ENCODE measurements at places on chromosomes 1 and 21.

- no peak for DNase-seq
Measured at GRCh38 chr1:12595757-12596006, 22.3 kb downstream of the DHRS3 start.

DNA sequence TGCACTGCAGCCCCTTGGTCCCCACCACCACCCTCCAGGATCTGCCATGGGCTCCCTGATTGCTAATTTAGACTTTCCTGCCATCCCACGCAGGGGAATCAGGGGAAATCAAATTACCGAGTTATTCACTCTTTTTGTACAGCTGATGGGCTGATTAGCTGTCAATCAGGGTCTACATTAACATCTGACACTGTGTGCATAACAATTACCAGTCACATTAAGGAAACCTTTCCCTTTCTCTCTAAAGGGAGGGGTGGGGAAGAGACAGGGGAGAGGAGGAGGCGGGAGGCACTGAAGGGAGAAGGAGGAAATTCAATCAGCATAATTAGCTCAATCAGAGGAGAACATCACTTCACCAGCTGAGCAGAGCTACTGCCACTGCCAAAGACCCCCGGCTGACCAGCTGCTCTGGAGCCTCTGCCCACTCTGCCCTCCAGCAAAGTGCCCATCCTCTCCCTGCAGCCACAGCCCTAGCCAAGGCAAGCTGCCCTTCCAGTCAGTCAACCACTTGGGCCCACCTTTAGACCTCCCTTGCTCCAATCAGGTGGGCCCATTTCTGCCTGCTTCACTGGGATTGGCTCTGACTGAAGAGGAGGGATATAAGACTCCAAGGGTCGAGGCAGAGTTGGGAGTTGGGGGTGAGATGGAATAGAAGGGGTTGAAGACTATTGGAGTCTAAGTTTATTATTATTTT, 199.3 kb upstream of the ZC3H12A start:
- DNase-seq: no peak

- DNase-seq: no peak
Measured at GRCh38 chr1:228083871-228084278, 1.4 kb downstream of the ARF1 start.

DNA sequence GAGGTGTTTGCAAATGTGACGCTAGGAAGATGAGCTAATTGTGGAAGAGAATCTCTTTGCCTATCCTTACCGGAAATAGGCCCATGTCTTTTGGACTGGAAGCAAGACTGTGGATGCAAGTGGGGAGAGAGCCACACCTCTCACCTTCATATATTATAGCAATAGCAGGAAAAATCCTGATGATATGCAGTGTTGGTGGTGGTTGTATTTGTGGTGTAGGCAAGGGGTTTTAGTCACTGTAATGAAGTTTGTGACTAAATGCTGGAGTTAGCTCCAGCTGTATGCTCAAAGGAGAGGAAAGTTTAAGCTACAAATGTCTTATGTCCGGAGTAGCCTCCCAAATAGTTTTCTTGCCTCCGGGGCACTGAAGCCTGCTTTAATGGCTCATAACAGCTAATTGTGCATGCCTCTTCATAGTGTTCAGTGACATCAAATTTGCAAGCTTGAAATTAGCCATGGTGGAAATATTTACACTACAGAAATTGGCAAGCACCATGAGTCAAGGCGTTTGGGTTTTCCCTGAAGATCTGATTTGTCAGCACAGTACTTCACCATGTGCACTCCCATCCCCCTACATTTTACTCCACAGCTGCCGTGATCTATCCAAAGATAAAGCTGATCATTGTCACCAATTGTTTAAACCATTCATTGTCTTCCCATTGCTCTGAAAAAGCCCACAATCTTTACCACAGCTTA, 102.6 kb upstream of the ZNF644 start:
- DNase-seq: no peak
